ENCODE measurements at places on chromosomes 16 and 17.

- no peak for DNase-seq
These were observed 22.1 kb downstream of the GALNS start for GRCh38 chr16:88834670-88835069.

- DNase-seq: no peak
These were observed 26.1 kb downstream of the TEX2 start for GRCh38 chr17:64236827-64237403.

- no peak for DNase-seq
These were observed 19.0 kb upstream of the GNG13 start for GRCh38 chr16:819336-820043.

- DNase-seq: peak; percentile 85
These were observed at the start of gene IRF8 for GRCh38 chr16:85898521-85899442. Gene IRF8 (plus strand): TSS chr16:85899162. CDS start chr16:85903016, 3,854 bp downstream.

- no peak for DNase-seq
These were observed 9.8 kb downstream of the ST6GALNAC1 start for GRCh38 chr17:76633628-76634328.

- no peak for DNase-seq
These were observed 1472.4 kb upstream of the GOT2 start for GRCh38 chr16:60206516-60206915.

- no peak for DNase-seq
These were observed 592 bp upstream of the PERCC1 start for GRCh38 chr16:1430214-1430758.

DNA sequence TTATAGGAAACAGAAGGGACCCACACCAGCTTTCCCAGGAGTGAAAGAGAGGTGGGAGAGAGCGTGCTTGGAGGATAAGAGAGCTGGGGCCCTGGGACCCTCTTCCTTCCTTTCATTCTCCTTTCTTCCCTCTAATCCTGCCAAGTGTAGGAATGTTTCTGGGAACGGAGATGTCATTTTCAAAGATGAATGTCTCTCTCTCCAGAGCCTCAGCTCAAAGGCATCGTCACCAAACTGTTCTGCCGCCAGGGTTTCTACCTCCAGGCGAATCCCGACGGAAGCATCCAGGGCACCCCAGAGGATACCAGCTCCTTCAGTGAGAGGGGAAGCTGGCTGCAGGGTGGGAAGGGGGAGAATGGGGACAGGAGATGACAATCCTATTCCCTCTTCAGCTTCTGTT is 2.0 kb downstream of the FGF11 start:
- DNase-seq: no peak

DNA sequence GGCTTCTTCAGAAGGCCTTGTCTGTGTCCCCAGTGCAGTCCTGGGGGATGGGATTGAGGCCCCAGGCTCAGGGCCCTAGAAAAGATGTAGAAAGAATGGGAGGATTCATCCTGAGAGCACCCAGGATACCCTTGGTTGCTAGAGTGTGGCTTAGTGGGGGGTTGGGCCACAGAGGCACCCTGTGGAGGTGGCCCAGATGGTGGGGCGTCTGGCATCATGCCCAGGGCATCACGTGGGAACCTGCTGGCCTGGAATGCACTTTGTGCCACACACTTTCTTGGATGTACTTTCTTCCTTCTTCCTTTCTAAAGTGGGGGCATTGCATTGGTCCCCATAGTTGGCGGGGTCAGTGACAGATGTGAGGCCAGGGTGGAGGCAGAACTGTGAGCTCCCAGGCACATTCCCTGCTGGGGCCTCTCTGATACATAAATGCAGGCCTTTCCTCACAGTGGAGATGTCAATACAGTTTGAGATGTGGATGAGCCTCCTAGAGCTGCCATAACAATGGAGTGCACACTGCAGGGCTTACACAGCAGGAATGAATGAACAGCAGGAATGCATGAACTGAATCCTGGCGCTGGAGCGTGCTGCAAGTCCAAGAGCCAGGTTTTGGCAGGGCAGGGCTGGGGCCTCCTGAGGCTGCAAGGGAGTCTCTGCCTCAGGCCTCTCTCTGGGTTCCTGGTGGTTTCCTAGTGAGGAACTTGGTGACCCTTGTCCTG is 43.3 kb downstream of the MGAT5B start:
- DNase-seq: no peak

Measured in stimulated activated CD4-positive, alpha-beta T cell treated with anti-CD3 and anti-CD28 coated beads, Interleukin-4, amount 100 ng/mL, for 4 hours (primary cell).